Fibroblast of mammary gland (primary cell): ENCODE measurements at places on chromosomes 2 and 18.
A peak's percentile ranks its signal among the peaks of the same experiment; 100 is the strongest.

DNA sequence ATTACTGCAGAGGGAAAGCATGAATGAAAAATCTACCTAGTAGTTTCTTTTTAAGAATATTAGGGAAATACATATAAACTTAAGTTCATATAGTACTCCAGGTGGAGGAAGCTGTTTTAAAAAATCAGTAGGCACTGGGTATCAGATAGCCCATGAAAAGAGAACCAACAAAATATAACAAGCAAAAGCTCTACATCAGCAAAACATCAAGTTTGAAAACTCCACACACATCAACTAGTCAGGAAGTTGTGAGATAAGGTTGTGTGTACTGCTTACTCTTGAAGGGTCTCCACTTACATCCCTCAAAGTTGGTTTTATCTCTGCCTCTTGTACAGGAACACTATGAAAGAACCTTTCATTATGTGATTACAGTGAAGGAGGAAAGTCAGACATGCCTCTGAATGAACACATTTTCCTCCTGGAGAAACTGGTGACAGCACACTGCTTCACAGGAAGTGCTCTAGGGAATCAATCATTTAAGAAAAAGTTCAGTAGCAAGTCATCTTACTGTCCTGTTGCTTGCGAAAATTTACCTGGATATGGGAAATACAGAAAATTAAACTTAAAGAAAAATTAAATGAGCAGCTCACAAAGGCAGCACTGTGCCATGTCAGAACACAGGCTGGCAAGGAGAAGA is 57.7 kb downstream of the THADA start:
- DNase-seq = peak; percentile 30

- DNase-seq = no peak
Measured at GRCh38 chr2:108934583-108935245, 54.3 kb downstream of the EDAR start.

DNA sequence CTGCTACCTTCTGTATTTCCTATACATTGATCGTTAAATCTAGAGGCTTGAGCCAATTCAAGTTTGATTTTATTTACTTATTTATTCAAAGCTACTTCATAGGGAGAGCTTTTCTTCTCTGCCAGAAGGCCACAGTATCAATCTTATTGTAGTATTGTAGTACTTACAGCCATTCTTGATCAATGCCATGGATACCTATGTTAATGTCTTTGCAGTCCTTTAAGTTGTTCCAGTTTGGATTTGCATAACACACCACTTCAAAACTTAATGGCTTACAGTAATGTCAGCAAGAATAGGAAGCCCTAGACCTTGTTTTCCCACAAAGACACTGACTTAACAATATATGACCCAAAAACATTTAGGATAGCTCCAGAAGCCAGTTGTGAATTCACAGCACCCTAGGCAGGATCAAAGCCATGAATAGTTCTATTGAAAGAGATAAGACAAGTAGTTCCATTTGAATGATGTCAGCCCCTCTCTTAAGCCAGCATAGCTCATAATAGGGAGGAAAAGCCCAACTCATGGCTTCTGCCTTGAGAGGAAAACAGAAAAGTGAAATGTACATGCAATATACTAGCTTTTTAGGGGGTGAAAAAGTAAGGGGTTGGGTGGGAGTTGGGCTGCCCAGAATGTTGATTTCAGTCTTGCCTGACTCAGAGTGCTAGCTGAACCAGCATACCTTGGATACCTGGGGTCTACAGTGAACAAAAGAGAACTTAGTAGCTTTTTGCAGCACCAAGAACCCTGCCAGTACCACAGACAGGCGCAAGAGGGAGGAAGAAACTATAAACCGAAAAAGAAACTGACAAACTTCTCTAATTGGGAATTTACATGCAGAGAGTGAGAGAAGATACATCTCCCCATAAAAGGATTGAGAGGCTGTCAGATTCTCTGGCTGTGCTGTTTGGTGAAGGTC is 101.4 kb downstream of the CAMKMT start:
- no peak for DNase-seq

- DNase-seq = no peak
Measured at GRCh38 chr2:109225170-109225782, 96.3 kb downstream of the SH3RF3 start.

GRCh38 chr2:238528953-238529781 is 102.4 kb downstream of the ASB1 start:
- peak; percentile 54 for DNase-seq

GRCh38 chr2:234858145-234858544 is 93.7 kb upstream of the SH3BP4 start:
- no peak for DNase-seq

DNA sequence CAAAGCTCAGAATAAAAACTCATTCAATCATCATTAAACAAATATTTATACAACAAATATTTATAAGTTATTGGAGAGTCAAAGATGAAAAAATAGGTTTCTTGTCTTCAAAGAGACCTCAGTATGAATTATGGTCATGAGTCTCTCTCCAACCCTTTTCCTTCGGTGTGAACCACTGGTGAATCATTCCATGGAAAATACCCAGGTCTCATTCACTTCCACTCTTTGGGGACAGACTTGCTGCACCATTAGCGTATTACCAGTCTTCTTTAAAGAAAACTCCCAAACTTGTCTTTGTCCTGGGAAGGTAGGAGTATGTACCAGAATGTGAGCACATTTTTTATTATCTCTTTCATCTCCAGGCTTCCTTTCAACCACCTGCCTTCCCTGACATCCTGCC is 257.4 kb upstream of the RBMS1 start:
- DNase-seq = peak; percentile 89

GRCh38 chr2:29235411-29235810 is 120.2 kb downstream of the CLIP4 start:
- no peak for DNase-seq

- no peak for DNase-seq
Measured at GRCh38 chr2:191713837-191714236, 35.9 kb downstream of the NABP1 start.

GRCh38 chr2:111689174-111689573 is 194.8 kb downstream of the ANAPC1 start:
- no peak for DNase-seq

DNA sequence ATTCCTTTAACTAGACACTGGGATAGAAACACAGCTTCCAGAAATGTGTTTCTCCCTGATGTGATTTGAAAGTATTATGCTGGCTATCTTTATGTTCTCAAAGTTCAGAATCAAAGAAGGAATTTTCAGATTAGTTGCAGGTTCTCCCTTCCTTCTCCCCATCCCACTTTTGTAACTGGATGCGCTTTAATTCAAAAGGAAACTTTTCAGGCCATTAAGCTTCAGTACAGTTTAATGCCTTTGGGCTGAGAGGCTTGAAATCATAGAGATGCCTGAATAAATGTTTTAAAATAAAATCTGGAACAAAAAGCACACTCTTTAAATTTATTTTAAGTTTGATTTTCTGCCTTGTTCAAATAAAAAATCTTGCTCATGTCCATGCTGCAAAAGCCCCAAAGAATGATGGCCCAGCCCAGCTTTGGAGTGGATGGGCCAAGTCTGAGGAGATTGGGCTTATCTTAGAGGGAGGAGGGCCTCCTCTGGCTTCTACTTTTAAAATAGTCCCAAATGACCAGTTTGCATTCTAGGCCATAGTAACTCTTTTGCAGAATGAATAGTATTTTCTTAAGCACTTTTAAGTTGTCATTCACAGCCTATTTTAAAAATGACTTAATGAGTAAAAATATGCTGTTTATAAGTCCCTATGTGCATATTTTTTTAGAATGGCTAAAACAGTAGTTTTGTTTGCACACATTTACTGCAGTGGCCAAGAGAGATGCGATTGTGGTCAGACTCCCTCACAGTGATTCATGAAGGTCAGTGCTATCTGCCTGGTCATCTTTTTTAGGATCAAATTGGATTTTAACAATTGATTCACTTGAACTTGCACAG is 129.2 kb downstream of the MTX2 start:
- DNase-seq = peak; percentile 63

GRCh38 chr2:102094917-102095316 is 47.6 kb upstream of the IL1R1 start:
- DNase-seq = peak; percentile 98

DNA sequence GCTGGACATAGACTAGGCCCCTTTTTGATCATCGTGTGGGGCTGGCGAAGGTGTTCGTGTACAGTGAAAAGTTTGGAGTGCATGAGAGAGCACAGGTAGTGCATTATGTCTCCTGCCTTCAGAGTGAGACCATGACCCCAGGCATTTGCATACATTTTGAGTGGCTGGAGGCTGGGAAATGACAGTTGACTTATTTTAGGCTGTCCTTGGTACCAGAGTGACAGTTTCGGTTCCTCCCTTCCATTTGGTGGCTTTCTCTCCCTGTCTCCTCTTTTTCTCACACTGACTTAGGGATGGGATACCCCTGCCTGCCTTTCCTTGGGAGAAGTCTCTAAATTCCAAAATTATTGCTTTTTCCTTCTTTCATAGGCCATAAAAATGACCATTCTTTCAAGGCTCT is 20.1 kb downstream of the SERPINB12 start:
- DNase-seq = no peak

GRCh38 chr2:207640160-207640559 is 15.0 kb upstream of the METTL21A start:
- DNase-seq = no peak

GRCh38 chr2:27956888-27957287 is 66.4 kb downstream of the BABAM2 start:
- peak; percentile 85 for DNase-seq

- DNase-seq = no peak
Measured at GRCh38 chr2:98907385-98907784, 28.6 kb downstream of the CRACDL start.

- peak; percentile 30 for DNase-seq
Measured at GRCh38 chr18:12238826-12239225, 15.3 kb upstream of the CIDEA start.

DNA sequence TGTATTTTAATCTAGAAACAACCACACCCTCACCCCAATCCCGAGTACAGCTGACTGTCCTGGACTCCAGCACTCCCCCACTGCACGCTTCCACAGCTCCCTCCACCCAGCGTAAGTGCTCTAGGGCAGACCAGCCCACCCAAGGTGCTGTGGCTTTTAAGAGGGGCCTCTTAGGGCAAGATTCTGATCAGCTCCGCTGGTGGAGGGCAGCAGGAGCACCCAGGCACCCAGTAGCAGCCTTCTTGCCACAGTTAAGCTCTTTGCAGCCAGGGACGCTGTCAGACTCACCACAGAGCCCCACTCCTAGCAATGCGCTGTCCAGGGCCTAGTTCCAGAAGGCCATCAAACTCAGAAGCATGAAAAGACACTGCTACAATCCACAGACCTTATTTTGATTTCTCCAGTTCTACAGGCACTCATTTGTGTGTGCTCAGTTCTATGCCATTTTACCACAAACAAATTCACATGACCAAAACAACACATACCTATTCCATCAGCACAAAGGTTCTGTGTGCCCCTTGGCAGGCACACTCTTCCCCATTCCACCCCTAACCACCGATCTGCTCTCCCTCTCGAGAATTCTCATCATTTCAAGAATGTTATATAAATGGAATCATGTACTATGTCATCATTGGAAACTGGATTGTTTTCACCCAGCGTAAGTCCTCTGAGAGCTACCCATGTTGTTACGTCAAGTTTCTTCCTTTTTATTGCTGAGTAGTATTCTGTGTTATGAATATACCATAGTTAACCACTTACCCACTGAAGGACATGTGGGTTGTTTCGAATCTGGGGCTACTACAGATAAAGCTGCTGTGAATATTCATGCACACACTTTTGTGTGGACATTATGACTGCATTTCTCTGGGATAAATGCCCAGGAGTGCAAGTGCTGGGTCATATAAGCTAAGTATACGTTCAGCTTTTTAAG is 40.4 kb downstream of the PTPN2 start:
- DNase-seq = no peak

DNA sequence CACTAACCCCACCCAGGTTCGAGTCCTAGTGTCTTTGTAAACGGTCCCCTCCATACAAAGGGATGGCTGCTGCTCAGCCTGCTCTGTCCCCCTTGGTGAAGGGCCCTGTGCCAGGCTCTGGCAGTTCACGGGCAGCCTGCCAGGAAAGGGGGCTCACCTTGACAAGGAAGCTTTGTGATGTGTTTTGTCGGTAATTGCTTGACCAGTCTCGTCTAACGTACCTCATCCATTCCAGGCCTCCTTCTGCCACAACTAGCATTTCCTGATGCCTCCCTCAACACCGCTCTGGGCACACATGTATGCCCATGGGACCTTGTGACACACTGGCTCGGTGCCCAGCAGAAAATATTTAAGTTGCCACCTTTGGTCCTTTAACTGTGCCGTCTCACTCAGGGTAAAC is 171.9 kb downstream of the KLHL29 start:
- DNase-seq = no peak
